ENCODE measurements at places on chromosomes 12 and 14.

- DNase-seq: no peak
Observed at GRCh38 chr12:89960011-89960507, 251.4 kb upstream of the ATP2B1 start.

DNA sequence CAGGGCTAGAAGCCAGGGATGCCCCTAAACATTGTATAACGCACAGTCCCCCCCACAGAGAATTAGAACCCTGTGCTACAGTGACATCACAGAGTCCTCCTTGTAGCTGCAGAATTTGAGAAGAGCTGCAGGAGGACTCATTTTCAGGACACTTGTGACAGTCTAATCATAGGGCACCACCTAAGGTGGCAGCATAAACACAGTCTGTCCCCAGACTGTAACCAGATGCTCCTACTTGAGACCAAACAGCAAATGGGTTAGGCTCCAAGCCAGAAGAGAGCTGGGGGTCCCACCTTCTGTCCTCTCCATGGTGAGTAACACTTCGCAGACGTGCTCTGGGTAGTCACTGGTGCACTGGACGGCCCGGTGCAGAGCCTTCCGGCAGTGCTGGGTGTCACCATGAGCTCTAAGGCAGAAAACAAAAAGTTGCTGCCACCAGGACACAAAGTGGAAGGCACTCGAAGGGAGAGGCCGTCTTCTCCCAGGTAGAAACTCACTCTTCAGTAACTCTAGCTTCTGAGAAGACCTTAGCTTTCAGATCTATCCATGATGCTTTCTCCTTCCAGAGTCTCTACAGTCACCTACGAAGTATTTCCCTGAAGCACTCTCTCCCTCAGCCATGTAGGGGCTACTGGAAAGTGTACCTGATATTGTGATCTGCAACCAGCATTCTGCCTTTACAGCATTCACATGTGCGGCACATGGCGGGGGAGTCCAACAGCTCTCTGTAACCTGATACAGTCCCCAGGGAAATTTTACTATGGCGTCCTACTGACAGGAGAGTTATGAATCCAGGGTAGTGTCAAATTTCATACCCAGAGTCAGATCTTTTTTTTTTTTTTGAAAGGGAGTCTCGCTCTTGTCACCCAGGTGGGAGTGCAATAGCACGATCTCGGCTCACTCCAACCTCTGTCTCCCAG lies 17.1 kb downstream of the FICD start:
- DNase-seq: peak; percentile 60

GRCh38 chr12:42539696-42540095 lies 49.9 kb downstream of the PRICKLE1 start:
- DNase-seq: no peak

DNA sequence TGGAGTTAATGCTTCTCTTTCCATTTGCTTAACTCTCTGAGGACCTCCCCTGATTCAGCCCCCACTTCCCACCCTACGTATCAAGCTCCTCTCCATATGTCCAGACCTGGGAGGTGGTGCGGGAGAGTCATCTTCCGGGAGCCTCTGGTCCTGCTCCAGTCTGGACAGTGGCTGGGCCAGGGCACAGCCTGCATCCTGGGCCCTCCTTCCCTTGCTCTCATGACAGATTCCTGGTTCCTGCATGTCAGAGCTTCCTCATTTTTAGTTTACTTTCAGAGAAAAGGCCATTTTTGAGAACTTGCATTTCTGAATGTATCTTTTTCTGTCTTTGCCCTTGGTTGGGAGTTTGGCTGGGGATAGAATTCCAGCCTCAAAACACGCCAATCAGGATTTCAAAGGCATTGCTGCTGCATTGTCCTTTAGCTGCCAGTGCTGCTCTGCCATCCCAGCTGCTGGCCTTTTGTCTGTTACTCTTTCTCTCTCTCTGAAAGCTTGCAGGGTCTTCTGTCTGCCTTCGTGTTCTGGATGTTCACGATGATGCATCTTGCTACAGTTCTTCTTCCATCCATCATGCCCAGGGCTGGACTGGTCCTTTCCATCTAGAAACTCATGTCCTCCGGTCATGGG lies 54.7 kb downstream of the SLC6A12 start:
- DNase-seq: no peak

DNA sequence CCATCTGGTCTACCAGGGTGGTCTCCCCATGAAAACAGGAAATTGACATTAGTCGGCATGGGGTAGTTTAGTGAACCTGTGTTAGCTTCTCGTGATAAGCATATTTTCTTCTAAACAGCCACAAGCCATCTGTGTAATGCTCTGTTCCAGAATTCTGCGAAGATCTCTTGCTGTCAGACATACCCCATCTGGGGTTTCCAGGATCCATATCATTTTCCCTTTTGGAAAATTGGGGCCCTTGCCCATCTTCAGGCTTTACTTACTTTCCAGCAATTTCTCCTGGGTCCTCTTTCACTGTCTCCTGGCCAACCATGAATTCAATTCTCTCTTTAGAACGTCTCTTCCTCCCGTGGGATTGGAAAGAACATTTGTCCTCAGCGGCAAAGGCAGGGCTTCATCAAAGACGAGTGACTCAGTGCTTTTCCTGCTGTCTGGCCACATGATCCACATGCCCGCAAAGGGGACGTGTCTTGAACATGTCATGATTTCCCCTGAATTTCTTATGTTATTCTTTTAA lies 21.4 kb upstream of the NCOR2 start:
- no peak for DNase-seq

GRCh38 chr14:23062002-23062401 lies 4.7 kb upstream of the CDH24 start:
- no peak for DNase-seq

GRCh38 chr12:128771681-128772080 lies 52.1 kb downstream of the SLC15A4 start:
- DNase-seq: no peak

DNA sequence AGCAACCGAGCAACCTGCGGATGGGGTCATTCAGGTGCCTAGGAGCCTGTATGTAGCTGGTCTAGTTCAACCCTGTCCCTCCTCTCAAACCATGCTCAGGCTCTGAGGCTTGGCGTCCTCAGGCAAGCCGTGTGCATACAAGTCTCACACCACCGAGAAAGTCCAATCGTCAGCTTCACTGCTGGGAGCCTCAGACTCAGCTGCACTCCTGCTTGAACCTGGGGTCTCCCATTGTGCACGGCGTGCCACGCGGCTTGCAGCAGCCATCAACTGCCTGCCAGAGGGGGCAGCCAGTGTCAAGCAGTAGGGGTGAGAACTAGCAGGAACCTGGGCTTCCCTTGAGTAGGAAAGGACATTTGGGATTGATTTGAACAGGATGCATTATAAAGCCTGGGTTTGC lies 1064.6 kb downstream of the BCL11B start:
- DNase-seq: no peak

GRCh38 chr14:91284146-91284790 lies 39.8 kb upstream of the GPR68 start:
- no peak for DNase-seq
